ENCODE measurements at places on chromosomes 2 and 18.

DNA sequence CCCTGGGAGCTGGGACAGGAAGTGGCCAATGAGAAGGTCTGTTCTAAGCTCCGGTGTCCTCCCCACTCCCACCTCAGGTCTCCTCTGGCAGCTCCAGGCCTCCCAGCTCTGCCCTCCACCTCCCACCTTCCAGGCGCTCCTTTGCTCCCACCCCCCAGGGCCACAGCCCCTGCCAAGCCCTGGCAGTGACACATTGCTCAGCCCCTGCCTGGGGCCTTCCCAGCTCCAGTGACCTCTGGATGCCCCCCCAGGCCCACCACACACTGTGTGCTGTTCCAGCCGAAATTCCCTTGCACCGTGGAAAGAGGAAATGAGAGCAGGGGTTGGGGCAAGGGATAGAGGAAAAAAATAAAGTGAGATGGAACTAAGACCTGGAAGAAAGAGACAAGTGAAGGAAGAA lies 289.6 kb downstream of the CYP26B1 start:
- DNase-seq = no peak

DNA sequence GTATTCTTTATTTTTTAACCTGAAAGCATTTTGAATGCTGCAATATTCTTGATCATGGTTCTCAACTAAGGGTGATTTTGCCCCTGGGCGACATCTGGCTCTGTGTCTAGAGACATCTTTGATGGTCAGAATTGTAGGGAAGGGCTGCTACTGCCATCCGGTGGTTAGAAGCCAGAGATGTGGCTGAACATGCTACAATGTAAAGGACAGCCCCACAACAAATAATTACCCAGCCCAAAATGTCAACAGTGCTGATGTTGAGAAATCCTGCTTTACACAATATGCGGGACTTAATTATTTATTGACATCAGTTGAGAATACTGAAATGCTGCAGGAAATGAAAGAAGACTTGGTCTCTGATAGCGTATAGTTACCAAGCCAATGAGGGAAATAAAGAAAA lies 37.5 kb upstream of the SERPINB2 start:
- DNase-seq = no peak

GRCh38 chr18:25229081-25229480 lies 122.9 kb downstream of the ZNF521 start:
- DNase-seq = no peak

DNA sequence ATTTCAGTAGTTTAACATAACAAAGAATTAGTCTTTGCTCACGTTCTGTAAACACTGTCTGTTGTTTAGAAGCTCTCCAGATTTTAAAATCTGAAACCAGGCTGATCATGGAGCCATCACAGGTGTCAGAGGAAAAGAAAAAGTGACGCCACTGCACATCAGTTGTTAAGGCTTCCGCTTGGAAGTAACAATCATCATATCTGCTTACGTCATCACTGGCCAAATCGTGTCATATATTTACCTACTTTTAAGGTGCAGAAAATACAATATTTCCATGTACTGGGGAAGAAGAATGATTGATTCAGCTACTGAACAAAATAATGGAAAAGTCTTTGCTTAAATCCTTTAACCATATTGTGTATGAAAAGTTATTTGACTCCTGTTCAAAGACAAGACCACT lies 382.6 kb upstream of the MC4R start:
- no peak for DNase-seq

DNA sequence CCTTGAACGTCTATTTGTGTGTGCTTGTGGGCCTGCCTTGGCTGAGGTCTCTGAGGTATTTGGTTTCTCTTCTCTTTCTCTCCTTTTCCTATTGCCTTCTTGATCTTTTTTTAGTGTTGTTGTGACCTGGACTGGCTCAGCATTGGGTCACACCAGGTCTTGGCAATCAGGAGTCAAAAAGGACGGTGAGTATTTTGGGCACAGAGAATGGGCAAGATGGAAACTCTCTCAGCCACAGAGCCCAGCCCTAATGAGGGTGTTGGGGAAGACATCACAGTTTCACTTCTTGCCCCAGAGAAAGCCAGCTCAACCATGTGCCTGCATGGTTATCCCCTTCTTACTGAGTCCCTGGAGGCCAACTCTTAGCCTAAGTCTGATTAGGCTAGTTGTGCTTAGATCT lies 13.7 kb upstream of the INO80C start:
- DNase-seq = no peak

GRCh38 chr2:7867867-7868266 lies 814.0 kb upstream of the ID2 start:
- DNase-seq = no peak

DNA sequence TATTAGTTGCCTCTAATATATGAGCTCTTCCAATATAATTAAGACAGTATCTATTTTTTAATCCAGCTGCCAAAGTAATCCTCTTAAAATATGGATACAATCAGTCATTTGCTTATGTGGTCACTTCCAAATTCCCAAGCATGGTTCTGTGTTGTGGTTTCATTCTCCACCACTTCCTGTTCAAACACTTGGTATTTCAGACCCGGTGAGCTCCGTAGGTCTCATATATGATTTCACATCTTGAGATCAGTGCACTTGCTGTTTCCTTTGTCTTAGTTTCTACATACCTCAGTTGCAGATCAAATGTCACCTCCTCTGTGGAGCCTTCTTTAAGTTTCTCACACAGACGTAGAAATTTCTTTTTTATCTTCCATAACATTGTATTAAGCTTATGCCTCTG lies 254.2 kb downstream of the KCNS3 start:
- no peak for DNase-seq

DNA sequence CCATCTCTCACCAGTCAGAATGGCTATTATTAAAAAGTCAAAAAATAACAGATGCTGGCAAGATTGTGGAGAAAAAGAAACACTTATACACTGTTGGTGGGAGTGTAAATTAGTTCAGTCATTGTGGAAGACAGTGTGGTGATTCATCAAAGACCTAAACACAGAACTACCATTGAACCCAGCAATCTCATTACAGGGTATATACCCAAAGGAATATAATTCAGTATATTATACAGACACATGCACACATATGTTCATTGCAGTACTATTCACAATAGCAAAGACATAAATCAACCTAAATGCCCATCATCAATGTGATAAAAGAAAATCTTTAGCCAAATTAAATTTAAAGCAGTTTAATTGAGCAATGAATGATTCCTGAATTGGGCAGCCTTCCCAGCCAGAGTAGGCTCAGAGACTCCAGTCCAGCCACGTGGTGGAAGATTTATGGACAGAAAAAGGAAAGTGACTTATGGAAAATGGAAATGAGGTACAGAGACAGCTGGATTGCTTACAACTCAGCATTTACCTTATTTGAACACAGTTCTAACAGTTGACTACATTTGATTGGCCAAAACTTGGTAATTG lies 377.1 kb upstream of the SLC39A10 start:
- no peak for DNase-seq

GRCh38 chr2:195520671-195521155 lies 136.3 kb upstream of the SLC39A10 start:
- DNase-seq = no peak

- no peak for DNase-seq
These were observed 453 bp upstream of the GRB14 start for GRCh38 chr2:164621764-164622105.

GRCh38 chr2:23019476-23019875 lies 365.5 kb upstream of the KLHL29 start:
- DNase-seq = no peak

GRCh38 chr2:71426721-71427120 lies 26.6 kb upstream of the DYSF start:
- DNase-seq = no peak

DNA sequence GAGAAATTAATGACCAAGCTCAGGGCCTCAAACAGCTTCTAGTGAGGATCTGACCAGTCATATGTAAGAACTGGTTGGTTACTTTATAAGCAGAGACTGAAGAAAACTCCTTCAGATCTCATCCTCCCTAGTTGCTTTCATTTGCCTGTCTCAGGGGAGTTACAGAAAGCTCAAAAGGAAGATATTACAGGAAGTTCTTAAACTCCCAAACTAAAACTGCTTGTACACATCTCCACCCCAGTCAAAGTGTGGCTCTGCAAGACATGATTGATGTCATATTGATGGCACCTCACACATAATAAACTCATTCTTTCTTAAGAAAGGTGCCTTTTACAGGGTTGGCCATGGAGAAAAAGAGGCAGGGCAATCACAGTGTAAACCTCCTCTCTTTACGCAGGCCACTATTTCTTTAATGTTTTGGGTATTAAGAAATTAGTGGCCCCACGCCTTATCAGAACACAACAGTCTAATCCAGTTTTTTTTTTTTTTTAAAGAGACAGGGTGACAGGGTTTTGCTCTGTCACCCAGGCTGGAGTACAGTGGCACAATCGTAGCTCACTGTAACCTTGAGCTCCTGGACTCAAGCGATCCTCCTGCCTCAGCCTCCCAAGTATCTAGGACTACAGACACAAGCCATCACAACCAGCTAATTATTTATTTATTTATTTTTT lies 62.6 kb upstream of the STK17B start:
- no peak for DNase-seq

DNA sequence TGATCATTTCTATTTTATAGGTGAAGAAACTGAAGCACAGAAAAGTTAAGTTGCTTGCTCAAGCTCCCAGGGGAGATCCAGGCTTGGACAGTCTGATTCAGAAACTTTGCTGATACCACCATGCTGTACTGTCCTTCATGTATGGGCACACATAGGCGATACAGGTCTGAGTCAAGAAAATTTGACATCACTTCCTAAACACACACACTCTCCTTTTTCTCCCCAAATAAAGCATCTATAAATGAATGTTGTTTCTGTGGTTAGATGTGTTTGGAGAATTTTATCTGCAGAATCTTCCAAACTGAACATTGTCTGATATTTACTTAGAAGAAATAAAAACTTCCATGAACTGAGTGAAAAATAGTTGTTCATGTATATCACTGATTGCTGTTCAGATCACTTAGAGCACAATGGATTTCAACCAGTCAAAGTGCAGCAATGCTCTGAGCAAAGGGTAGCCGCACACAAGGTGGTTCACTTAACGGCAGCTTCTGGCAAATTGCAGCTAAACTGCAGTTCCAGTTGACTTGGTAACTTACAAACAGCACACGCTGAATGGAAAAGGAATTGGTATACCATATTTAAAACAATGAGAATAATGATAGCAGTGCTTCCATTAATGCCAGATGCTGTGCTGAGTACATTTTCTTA lies 10.0 kb upstream of the AGFG1 start:
- no peak for DNase-seq

- no peak for DNase-seq
These were observed 219.9 kb downstream of the EXOC6B start for GRCh38 chr2:72605836-72606442.

- no peak for DNase-seq
These were observed 290.5 kb upstream of the HS6ST1 start for GRCh38 chr2:128608921-128609880.

- DNase-seq = no peak
These were observed 62.7 kb downstream of the PTRHD1 start for GRCh38 chr2:24730481-24730880.

DNA sequence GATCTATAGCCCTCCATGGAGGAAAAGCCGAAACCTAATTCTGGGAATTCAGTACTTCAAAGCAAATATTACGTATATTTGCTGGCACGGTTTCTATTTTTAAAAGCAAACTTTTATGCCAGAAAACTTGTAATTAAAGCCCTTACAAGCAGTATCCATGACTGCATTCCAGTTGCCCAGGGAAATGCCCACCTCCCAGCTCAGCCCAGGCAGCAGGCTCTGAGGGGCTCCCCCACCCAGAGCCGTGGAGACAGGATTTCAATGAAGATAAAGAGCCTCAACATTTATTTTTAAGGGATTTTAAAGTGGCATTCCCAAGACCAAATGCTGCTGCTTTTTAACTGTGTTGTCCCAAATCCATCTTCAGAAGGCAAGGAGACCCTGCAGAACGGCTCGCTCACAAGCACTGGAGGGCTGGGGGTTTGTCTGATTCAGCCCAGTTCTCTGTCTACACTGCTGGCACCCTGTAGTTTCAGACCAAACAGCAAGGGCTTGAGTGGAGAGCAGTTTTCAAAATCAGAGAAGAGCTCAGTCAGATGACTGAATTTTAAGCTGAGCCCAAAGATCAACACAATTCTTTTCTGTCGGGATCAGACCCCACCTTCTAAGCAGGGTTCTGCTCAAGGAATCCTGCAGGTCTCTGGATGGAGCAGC lies 105.1 kb downstream of the KCNF1 start:
- DNase-seq = no peak

DNA sequence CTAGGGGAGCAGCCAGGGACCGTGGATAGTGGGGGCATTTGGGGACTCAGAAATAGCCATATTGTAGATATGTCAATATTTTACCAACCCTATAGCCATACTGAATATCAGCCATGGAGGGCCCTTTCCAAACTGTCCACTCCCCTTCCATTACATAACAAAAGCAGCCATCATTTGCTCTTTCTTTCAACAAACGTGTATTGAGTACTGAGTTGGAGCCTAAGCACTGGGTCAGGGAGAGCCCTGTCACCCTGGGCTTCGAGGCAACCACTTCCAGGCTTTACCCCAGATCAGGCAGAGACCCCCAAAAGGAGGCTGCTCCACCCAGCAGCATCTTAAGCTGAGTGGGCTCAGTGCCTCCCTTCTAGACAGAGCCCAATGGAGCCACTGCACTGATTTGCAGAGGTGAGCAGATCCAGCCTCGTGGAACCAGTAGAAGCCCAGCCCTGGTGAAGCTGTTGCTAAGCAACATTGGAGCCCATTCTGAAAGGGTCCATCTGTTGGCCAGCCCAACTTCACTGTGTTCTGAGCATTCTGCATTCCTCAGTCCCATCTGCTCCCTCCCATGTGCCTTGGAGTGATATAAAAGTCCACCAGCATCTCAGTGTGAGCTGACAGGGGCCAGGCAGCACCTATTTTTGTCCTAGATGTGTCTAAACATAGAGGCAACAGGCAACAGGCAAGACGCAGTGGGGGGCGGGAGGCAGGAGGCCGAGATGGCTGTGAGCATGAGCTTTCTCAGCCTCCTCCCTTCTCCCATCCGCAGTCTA lies 112.1 kb downstream of the PLB1 start:
- no peak for DNase-seq

DNA sequence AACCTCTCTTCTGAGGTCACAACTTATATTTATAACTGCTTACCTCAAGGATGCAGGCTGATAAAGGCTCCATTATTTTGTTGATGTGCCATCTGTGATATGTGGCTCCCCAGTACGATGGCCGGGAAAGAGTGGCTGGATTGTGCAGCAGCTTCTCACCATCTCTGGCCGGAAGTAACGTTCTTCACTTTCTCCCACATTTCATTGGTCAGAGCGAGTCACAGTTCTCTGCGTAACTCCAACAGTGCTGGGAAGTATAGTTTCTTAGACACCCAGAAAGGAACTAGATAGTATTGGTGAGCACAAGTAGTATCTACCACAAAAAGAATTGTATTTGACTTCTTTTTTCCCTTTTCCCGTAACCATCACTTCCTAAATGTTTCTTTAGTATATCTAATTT lies 28.7 kb downstream of the ZSWIM2 start:
- DNase-seq = no peak

GRCh38 chr2:73494031-73494430 lies 108.4 kb downstream of the ALMS1 start:
- no peak for DNase-seq

GRCh38 chr2:237858294-237859081 lies 935 bp upstream of the RAMP1 start:
- DNase-seq = peak; percentile 22
